GM13976 (cell line): ENCODE measurements at places on chromosomes 3 and 15.

DNA sequence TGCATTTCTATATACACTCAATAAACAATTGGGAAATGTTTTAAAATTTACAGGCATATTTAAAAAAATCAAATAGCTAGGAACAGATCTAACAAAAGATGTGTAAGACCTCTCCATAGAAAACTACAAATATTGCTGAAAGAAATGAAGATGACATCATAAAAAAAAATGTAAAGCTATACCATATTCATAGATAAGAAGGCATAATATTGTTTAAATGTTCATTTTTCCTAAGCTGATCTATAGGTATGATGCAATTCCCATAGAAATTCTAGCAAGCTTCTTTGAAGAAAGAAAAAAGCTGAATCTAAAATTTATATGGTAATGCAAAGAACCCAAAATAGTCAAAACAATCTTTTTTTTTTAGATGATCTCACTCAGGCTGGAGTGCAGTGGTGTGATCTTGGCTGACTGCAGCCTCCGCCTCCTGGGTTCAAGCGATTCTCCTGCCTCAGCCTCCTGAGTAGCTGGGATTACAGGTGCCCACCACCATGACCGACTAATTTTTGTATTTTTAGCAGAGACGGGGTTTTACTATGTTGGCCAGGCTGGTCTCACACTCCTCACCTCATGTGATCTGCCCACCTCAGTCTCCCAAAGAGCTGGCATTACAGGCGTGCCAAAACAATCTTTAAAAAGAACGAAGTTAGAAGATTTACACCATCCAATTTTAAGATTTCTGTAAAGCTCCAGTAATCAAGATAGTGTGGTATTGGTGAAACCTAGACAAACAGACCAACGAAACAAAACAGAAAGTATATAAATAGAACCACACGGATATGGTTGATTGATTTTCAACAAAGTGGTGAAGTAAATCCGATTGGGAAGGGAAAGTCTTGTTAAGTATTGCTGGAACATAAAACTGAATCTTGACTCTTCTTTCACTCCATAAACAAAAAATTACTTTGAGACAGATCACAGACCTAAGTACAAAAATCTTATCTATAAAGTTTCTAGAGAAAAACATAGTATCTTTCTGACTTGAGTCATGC, 6.3 kb upstream of the BHLHE40 start:
- DNase-seq, result no peak

GRCh38 chr3:149180057-149180573, 41.5 kb downstream of the CP start:
- no peak for DNase-seq

GRCh38 chr3:21573291-21573690, 177.7 kb downstream of the ZNF385D start:
- DNase-seq, result no peak

- DNase-seq, result no peak
Measured at GRCh38 chr3:707041-707440, 385.8 kb upstream of the CNTN6 start.

- DNase-seq, result peak; percentile 12
Measured at GRCh38 chr3:175392653-175393052, 533.5 kb downstream of the NAALADL2 start.

GRCh38 chr15:40337597-40337996, 3.1 kb downstream of the CCDC9B start:
- no peak for DNase-seq

DNA sequence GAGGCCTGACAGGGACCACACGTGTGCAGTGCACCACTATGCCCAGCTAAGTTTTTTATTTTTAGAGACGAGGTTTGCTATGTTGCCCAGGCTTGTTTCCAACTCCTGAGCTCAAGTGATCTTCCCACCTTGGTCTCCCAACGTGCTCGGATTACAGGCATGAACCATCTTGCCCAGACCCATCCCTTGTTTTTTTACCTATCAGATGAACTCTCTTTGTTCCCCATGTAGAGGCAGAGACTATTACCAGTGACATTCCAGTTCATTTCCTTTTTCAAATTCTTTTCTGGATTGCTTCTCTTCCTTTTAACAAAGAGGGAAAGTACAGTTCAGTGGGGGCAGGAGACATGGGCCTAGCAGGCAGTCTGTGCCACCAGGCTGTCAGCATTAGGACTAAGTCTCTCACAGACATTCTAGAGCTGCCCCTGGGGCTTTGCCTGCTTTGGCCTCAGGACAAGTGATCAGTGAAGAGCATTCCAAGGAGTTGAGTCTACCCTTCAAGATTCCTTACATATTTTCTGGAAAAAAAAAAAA, 103.5 kb upstream of the SLC7A14 start:
- no peak for DNase-seq

DNA sequence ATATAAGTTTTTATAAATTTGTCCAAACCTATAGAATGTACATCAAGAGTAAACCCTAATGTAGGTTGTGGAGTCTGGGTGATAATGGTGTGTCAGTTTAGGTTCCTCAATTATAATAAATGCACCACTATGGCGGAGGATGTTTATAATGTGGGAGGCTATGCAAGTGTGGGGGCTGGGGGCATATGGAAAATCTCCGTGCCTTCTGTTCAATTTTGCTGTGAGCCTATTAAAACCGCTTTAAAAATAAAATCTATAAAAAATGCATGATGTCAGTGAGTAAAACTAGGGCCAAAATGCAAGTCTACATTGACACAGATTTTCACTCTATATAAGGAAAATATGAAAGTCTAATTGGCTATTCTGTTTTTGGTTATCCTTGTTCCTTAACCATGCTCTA, 774.9 kb upstream of the ALCAM start:
- DNase-seq, result no peak

DNA sequence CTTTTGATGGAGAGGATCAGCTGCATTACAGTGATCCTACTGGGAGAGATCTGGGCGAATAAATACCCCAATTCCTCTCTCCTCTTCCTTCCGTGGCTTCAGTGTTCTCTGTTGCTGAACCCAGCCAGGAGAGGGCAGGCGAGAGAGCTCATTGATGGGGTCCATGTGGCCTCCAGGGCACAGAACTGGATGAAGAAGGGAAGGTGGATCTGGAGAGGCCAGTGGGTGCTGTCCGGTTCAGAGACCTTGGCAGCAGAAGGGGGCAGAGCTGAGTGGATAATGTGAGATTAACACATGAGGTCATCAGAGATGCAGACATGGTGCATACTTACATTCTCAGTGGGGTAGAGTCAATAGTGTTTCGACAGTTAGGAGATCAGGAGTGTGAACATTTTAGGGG, 193.6 kb downstream of the CLSTN2 start:
- DNase-seq, result peak; percentile 13

DNA sequence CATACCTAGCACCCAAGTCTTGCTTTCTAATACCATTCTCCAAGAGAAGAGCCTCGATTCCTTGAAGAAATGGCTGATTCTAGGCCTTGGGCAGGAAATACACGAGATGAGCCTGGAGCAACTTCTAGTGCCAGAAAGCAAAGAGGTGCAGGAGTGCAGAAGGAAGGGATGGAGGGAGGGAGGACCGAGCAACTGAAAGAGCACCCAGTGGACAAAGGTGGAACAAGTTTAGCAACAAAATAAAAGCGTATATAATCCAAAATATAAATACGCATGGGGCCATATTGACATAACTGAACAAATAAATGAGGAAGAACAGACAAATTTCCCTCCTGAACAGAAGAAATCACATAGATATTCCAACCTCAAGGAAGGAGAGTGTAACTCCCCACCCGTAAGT, 34.4 kb downstream of the CHSY1 start:
- DNase-seq, result no peak

DNA sequence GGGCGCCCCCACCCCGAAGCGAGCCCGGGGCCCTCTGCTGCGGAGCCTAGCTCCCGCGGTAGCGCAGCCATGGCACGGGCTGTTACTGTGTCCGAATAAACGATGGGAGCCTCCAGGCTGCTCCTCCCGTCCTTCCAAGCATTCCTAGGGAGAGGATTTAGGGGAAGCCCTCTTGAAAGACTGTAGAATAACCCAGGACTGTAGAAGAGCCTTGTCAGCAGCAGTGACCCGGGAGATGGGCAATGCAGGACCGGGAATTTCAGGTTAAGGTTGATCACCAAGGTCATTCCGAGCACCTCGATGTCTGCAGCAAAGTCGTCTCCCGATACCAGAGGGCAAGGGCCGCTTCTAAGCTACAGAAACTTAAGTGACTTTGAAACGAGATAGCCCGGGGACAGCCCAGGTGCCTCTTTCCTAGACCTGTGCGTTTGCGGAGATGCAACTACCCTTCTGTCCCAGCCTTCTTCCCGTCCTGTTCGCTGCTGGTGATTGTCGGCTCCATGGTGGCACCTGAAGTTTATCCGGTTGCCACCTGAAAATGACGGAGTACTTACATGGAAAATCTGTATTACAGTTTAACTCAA, 753 bp upstream of the MYO5A start:
- peak; percentile 27 for DNase-seq

GRCh38 chr3:45864760-45865519, 21.4 kb upstream of the CCR9 start:
- DNase-seq, result no peak

DNA sequence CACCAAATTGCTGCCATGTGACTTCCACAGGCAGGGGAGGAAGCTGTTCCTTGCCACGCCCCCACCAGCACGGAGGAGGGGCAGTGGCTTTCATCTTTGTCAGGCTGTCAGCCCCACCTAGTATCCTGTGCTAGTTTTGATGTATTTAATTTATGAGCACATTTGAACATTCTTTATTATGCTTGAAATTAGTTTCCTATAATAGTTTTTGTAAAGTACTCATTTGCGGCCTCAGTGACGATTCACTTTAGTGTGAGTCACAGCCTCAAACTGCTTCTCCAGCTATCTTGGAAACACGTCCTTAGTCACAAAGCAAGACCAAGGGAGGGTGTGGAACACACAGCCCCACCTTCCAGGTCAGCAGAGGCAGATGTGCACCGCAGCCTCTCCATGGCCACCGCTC, 239.9 kb upstream of the ATP10A start:
- no peak for DNase-seq
